ENCODE measurements at places on chromosomes 3 and 15. TPM values are rescaled to one million over a fixed set of nuclear protein-coding genes. Genes with fewer than 3 reads are reported as not detected.

- DNase-seq = no peak
Observed at GRCh38 chr15:88992912-88993376, 79.8 kb upstream of the MFGE8 start.

GRCh38 chr3:19596408-19596807, 337.6 kb downstream of the EFHB start:
- no peak for DNase-seq

DNA sequence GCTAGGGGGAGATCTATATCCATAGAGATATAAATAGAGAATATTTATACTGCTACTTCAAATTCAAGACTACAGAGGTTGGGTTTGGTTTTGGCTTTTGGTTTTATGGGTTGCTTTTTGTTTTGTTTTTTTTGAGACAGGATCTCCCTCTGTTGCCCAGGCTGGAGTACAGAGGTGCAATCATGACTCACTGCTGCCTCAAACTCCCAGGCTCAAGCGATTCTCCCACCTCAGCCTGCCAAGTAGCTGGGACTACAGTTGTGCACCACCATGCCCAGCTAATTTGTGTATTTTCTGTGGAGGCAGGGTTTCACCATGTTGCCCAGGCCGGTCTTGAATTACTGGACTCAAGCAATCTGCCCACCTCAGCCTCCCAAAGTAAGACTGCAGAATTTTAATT, 3.9 kb upstream of the UBL7 start:
- DNase-seq = no peak

Gene BUB1B
- total RNA-seq = 63.2 TPM

Gene GRIP2
- total RNA-seq = not detected

- no peak for DNase-seq
Observed at GRCh38 chr3:17738921-17739320, 3.5 kb downstream of the TBC1D5 start.

- DNase-seq = no peak
Observed at GRCh38 chr3:163745204-163745603, 1333.1 kb downstream of the SI start.

- peak; percentile 6 for DNase-seq
Observed at GRCh38 chr3:20462723-20463122, 276.7 kb upstream of the SGO1 start.

- no peak for DNase-seq
Observed at GRCh38 chr3:133490468-133491351, 82.8 kb upstream of the CDV3 start.

DNA sequence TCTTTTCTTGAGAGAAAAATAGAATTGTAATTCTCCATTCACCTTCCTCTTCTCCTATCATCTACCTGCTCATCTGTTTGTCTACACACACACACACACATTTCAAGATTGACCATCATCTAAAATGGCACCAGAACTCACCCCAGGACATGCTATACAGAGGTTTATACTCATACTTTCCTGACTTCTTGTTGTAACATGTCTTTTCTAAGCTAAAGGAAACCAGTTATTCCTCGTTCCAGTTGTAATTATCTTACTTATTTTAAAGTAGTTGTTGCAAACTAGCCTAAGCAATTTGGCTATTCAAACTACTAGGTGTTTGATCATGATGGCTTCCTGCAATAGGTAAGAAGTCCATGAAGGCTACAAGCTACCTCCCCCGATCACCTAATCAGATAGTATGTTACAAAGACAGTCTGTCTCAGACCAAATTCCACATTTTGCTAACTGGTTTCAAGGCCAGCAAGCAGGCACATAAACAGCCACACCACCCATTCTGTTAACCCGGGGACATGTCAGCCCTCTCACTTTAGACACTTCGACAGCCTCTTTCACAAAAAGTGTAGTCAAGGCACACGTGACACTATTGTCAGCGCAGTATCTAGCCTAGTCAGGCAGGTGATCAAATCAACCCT, 189.7 kb downstream of the SHQ1 start:
- no peak for DNase-seq

DNA sequence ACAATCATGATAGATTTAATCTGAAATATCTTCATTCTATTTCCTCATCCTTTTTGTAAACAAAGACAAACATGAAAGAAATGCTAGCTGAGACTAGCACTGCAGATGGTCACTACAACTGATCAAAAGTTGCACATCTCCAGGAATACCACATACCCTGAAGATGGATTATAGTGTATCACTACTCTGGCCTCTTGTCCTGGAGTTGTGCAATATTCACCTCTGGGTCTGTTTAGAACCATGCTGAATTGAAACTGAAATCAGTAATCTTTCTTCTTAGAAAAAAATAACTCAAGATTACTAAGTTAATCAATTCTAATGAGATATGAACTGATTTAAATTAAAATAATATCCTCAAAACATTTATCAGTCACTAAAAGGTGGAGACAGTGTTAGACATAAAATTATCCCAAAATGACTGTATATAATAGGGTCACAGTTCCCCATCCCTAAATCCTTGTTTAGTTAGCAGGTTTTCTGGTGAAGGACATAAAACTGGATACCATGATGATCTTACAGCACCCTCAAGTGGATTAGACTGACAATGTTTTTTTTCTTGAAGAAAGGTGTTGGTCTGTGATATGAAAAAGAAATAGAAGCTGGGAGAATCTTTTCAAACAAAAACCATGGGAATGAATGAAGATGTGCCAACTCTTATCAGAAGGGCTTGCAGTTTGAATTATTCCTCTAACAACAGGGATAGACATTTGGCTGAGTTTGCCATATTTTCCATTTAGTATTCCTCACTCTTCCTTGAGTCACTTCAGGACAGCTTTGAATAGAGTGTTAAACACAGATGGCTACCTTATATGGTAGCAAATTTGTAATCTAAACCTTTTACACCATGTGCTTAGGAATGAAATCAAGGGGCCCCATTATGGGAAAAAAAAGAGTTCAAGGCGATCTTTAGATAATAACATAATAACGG, 7.1 kb upstream of the TTC14 start:
- peak; percentile 43 for DNase-seq

DNA sequence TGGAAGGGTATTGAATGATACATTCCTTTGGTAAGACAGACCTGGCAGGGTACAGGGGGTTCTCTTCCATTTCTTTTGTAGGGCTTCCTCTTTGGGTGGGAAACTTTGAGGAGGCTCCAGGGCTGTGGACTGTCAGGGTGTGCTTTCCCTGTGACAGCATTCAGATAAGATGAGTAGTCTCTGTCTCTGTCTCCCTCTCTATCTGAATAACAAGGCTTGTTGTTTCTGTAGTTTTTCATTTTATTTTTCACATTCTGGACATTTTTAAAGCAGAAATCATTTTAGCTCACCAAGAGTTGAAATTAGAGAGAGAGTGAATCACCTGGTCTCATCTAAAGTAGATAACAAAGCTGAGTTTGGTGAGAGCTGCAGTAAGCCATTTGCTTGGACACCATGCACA, 100.8 kb upstream of the TPM1 start:
- no peak for DNase-seq

Gene GPR171
- total RNA-seq = not detected

Gene CACNA1D
- total RNA-seq = not detected

DNA sequence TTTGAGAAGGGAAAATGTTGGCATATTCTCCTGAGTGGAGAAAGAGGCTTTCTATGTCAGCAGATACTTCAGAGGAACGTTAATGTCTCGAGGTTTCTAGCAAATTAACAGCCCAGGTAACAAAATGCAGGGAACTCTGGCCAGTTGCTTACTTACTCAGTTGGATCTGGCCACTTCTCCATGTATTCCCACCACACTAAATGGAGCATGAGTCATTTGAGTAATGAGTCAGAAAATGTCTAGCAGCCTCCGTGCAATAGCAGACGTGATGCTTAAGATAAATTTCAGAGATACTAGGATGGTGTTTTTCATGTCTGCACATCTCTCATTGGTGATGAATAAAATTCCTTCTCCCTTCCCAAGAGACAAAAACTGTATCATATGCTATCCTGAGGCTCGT, 671.5 kb downstream of the FHIT start:
- DNase-seq = peak; percentile 0

- no peak for DNase-seq
Observed at GRCh38 chr15:25242166-25242879, 196.5 kb downstream of the UBE3A start.

- DNase-seq = no peak
Observed at GRCh38 chr3:185067173-185067572, 85.7 kb downstream of the C3orf70 start.
